ENCODE measurements at places on chromosomes 11 and 22. TPM values are rescaled to one million over a fixed set of nuclear protein-coding genes. Genes with fewer than 3 reads are reported as not detected.

DNA sequence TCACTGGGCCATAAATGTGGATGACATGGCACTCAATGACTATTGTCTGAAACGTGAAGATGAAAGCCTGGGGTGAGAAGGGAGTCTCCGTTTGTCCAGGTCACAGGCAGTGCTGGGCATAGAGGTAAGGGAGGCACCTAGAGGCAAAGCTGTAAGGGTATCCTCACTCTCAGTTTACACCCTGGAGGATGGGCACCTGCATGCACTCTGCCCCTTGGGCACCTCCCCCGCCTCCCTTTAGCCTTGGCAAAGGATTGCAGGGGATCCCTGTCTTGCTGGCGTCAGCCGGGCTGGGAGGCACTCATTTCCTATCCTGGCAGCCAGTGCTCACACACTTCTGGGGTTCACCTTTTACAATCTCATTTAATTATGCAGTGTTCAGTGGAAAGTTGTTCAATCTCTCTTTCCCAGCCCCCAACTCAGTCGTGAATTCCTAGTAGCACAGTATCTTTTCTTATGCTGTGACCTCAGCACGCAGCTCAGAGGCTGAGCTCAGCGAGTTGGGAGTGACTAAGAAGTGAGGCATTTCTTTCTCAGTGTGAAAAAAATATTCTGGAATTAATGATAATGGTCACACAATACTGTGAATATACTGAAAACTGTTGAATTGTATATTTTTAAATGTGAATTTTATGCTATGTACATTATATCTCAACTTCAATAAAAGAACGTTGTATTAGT, 866.6 kb downstream of the BRD1 start:
- no peak for DNase-seq

GRCh38 chr11:120715239-120715638, 203.7 kb downstream of the GRIK4 start:
- peak; percentile 50 for DNase-seq

GRCh38 chr11:629237-629583, 2.2 kb upstream of the SCT start:
- DNase-seq, result no peak

DNA sequence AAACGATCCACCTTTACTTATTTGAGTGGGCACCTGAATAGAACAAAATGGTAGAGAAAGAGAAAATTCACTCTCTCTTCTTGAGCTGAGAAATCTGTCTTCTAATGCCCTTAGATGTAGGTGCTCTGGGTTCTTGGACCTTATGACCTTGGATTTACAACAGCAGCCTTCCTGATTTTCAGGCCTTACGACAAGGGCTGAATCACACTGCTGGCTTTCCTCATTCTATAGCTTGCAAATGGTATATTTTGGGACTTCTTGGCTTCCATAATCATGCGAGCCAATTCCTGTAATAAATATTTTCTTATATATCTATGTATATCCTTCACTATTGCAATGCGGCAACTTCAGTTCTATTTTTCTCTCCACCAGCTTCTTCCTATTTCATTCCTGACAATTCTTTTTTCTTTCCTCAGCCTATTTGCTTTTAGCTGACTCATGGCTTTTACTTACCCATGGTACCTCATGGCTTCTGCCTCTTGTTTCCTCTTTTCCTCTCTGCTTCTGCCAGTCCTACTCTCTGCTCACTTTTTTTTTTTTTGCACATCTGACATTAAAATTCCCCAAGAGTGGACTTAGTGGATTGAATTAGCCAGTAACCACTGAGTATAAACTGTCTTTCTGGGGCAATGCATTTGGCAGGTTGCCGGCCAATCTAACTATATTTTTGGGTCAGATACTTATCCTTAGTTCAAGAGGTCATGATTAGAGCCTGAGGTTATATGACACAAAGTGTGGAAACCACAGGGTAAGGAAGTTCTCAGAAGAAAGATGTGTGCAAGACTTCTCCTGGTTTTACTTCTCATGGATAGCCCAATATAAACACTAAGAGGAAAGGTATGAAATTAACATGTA, 359.5 kb downstream of the TMEM135 start:
- DNase-seq, result no peak

- DNase-seq, result peak; percentile 17
These were observed 332.2 kb downstream of the LUZP2 start for GRCh38 chr11:24828938-24829605.

DNA sequence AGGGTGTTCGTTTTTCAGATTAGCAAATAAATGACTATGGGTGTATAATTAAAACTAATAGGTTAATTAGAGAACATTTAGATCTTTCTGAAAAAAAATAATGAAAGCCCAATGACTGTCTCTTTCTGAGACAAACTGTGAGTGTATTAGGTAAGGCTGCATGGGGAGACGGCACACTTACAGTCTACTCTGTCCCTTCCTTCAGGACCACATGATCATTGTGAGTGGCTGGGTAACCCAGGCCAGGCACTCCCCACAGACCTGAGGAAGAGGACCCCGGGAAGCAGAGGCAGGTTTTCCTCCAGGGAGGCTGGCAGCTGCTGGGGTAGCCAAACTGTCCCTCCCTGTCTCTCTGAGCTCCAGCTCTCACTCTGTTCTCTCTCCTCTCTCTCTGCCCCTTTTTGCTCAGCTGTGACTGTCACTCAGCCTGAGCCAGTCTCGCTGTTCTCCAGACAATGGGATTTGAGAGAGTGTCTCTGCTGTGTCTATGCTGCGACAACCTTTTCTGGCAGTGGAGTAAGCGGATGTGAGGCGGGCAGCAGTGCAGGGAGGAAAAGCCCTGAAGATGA, 83.1 kb upstream of the NCAM1 start:
- no peak for DNase-seq

DNA sequence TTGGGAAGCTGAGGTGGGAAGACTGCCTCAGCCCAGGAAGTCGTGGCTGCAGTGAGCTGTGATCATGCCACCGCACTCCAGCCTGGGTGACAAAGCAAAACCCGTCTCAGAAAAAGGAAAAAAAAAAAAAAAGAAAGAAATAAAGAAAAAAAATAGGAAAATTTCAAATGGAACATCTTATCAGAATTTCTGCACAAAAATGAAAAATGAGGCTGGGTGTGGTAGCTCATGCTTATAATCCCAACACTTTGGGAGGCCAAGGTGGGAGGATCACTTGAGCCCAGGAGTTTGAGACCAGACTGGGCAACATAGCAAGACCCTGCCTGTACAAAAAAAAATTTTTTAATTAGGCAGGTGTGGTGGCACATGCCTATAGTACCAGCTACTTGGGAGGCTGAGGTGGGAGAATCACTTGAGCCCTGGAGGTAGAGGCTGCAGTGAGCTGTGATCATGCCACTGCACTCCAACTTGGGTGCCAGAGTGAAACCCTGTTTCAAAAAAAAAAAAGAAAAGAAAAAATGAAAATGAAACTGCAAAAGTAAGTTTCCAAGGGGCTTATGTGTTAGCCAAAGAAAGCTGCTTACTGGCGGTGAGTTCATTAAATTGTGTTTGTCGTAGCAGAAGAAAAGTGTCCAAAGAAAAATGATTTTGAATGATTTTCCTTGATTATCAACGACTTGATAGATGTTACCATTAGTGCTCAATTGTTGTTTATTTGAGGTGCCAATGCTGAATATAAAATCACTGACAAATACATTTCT, 7.5 kb upstream of the CRKL start:
- no peak for DNase-seq

DNA sequence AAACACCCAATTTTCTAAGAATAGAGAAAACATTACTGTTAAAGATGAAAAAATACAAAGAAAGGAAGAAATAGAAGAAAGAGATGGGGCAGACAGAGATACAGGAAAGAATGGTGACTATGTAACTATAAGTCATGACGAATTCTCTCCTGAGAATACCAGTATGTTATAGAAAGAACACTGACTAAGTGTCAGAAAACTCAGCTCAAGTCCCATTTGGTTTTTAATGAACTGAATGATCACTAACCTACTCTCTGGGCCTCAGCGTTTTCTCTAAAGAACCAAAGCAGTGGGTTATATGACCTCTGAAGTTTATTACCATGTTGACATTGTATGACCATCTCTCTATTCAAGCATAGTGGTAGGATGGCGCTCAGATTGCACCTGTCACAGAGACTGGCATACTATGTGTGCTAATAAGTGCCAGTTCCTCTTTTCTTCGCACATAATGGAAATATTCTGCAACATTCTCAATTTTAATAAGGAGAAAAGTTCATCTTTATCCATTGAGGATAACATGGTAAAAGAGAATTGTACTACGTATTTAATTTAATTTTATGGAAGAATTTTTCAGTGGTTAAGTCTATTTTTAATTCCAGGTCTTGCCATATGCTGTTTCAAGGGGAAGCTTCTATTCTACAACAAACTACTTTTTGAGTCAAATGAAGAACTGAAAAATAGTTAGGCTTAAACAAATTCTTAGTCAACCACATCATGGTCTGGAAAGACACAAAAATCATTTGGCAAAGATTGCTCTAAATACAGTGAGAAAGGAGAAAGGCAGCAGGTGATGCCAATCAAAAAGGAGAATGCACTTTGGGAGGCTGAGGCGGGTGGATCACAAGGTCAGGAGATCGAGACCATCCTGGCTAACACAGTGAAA, 25.0 kb upstream of the EED start:
- no peak for DNase-seq

DNA sequence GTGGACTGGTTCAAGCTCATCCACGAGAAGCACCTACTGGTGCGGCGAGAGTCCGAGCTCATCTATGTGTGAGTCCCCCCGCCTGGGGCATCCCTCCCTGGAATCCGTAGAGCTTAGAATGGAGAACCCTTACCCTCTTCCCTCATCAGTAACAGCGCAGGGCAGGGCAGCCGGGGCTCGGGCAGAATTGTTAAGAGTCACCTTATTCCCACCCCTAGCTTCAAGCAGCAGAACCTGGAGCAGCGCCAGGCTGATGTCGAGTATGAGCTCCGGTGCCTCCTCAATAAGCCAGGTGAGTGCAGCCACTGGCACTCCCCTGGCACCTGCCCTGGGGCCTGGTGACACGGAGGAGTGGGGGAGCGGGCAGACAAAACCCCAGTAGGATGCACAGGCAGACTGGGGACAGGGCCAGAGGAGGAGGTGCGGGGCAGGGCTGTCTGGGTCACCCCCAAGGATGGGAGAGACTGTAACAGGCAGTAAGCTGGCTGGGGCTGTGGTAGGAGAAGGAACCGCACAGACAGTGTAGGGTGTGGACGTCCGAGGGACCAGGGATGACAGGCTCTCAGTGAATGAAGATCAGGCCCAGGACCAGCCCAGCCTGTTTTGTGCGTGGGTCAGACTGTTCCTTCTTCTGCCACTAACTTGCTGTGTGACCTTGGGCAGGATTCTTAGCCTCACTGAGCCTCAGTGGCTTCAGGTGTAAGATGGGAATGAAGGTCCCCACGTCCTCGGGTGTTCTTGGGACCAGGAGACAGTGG, 20.4 kb downstream of the C22orf23 start:
- DNase-seq, result peak; percentile 55

- DNase-seq, result no peak
These were observed 22.2 kb downstream of the P2RY2 start for GRCh38 chr11:73240190-73240781.

DNA sequence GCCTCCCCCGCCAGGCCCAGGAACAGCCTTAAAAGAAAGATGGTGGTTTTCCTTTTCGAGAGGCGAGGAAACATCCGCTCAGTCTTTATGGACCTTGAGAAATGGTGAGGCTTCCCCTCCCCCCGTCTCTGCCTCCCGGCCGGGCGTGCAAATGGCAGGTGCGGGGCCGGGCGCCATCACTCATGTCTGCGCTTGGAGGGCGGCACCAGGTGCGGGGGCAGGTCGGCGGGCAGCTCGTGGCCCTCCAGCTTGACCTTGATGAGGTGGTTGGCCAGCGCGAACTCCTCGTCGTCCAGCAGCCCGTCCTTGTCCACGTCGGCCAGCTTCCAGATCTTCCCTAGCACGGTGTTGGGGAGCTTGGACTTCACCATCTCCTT, 9.7 kb upstream of the CDC42BPG start:
- DNase-seq, result no peak

GRCh38 chr11:48036011-48036410, 55.7 kb downstream of the PTPRJ start:
- DNase-seq, result no peak

DNA sequence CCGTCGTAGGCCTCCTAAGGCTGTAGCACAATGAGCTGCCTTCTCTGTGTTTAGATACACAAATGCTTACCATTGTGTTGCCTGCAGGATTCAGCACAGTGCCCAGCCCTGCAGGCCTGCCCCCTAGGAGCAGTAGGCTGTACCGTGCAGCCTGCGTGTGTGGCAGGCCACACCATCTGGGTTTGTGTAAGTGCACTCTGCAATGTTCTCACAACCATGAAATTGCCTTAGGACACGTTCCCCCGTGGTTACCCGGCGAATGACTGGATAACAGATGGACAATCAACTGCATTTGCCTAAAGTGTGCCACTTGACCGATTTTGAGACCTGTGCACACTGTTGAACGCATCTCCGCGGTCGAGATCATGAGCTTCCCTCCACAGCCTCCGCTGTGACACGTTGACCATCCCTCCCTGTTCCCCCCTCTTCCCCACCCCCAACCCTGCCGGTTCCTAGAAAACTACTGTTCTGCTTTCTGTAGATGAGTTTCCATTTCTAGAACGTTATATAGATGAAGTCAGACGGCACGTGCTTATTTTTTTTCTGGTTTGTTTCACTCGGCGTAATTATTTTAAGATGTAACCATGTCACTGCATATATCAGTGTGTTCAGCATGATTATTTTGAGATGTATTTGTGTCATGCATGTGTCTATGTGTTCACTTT, 22.2 kb upstream of the CTSD start:
- DNase-seq, result no peak

- no peak for DNase-seq
These were observed 7.2 kb upstream of the ZNF280A start for GRCh38 chr22:22527312-22527711.

- DNase-seq, result peak; percentile 97
These were observed at the start of gene C1QTNF5 for GRCh38 chr11:119340335-119341221. Gene C1QTNF5 (minus strand): TSS chr11:119340883. CDS start chr11:119340397, 486 bp downstream.

- no peak for DNase-seq
These were observed 20.1 kb downstream of the TSPAN18 start for GRCh38 chr11:44746894-44747293.

DNA sequence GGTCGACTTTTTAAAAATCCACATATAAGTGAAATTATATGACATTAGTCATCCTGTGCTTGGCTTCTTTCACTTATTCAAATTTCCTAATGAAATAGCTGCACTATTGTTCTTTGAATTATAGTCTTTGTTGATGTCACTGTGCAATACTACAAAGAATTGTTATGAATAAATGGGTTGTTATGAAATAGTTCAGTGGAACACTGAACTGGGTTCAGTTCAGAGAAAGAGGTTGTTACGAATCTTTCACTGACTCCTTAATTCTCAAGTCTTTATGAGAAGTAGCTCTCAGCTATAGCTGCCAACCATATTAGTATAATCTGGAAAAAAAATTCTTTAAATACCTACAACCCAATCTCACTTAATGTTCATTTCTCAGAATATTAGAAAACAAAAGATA, 42.3 kb downstream of the CASP12 start:
- DNase-seq, result no peak

GRCh38 chr22:26848244-26848920, 191.0 kb downstream of the MIAT start:
- DNase-seq, result no peak

Gene PRR5L
- 10.4 TPM for total RNA-seq

Gene NCR3LG1
- total RNA-seq, result 5.8 TPM

Gene ROM1
- 9.6 TPM for total RNA-seq

Gene ZNF280B
- 0.49 TPM for total RNA-seq

Gene GSTT4
- total RNA-seq, result not detected

Gene BBS1
- 41.4 TPM for total RNA-seq

Gene OR6A2
- total RNA-seq, result 0.21 TPM

Gene CSNK2A3
- total RNA-seq, result 2.6 TPM

Gene CD248
- 53.5 TPM for total RNA-seq

Gene NLRP14
- 0.31 TPM for total RNA-seq

Gene GLYAT
- not detected for total RNA-seq

Gene KRTAP5-10
- total RNA-seq, result not detected

Gene GRIA4
- total RNA-seq, result 0.12 TPM

Gene OTOG
- total RNA-seq, result not detected

Gene CTSF
- total RNA-seq, result 7.7 TPM

Gene ANGPTL5
- not detected for total RNA-seq

Data from lung (tissue), 17 donors.